ENCODE measurements at places on chromosomes 2 and 18.

DNA sequence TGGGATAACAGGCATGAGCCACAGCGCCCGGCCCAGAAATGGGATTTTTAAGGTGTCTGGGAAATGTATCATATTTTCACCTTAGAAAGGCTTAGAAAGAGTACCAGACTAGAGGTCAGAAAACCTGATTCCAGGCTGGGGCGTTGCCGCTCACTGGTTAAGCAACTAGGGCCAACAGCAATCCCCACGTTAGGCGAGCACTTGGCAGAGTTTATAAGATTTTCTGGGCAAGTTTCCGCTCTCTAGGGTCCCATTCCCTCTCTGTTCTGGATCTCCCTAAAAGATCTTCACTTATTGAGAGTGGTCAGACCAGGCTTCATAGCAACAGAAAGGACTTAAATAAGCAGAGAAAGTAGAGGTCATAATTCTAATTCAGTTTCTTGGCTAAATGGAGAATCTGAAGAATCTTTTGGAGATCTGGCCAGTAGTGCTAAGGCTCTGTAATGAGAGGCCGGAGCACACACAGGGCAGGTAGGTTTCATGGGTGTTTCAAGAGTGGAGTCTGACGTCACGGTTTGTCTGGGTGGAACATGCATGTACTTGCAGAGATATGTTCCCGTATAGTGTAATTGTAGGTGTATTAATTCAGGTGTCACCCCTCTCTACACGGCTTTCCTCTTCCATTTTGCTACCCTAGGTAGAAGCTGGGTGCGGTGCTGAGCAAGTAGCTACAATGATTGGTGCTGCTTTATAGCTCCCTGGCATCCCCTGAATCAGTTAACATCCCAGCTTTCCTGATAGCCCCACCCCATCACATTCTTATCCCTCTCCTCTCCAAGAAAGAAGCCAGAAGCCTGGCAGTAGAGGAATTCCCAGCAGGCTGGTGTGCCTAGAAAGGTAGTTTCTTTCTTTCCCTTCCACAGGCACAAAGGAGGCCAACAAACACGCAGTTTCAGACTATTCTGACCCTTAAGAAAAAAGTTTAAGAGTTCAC is 4.4 kb upstream of the SMAD7 start:
- DNase-seq: no peak

GRCh38 chr2:224264259-224264658 is 137.6 kb downstream of the FAM124B start:
- DNase-seq: no peak

GRCh38 chr18:64183665-64184064 is 34.8 kb upstream of the LINC00305 start:
- DNase-seq: no peak

DNA sequence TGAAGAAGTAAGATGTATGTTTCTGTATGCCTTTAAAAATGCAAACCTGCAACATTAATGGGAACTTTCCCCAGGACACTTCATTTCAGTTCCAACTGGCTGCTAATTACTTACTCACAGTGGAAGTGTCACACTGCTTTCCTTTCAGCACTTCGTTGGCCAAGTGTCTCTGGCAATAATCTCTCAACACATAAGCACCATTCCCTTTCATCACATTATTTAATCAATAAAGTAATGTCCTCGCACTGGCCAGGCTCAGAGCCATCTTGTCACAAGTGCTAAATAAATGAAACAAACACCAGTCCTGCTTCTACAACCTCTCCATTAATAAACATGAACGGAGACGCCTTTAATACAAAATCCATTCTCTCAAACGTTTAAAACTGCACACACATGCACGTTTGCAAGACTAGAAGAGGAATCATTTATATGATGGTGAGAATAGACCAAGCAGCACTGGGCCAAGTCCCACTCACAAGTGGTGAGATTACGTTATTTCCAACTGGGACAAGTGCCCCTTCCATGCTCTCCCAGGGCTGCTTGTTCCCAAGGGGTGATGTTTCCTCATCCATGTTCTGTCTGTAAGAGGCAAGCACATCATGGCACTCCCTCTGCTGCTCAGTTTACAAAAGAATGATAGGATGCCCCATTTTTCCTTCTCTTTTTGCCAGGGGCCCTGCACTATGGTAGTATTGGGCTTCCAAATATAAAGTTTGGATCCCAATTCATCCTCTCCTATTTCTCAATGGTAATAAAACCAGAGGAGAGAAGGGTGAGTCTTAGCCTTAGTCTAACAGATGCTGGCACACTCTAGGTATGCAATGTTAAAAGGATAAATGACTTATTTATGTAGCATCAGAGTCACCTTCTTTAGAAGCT is 56.8 kb upstream of the ETAA1 start:
- DNase-seq: no peak

GRCh38 chr2:135451966-135452365 is 79.1 kb downstream of the ZRANB3 start:
- no peak for DNase-seq

GRCh38 chr2:29802986-29803385 is 118.4 kb downstream of the ALK start:
- DNase-seq: no peak

GRCh38 chr2:19504400-19505198 is 146.2 kb upstream of the OSR1 start:
- DNase-seq: no peak

DNA sequence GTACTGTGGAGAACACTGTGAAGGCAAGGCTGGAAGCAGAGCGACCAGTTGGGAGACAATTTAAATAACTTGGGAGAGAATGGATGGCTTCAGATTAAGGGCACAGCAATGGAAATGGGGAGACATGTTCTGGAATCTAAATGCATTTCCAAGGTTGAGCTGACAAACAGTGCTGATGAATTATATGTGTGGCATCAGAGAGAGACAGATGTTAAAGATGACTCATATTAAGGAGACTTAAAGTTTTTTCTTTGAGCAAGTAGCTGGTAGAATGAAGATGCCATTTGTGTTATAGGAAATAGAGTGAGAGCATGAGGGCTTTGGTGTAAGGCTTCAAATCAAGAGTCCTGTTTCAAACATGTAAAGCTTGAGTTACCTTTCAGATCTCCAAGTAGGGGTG is 441.8 kb downstream of the SETBP1 start:
- DNase-seq: no peak

GRCh38 chr2:205117125-205117524 is 565.2 kb upstream of the NRP2 start:
- no peak for DNase-seq

GRCh38 chr2:152510621-152511020 is 175.6 kb downstream of the FMNL2 start:
- no peak for DNase-seq

DNA sequence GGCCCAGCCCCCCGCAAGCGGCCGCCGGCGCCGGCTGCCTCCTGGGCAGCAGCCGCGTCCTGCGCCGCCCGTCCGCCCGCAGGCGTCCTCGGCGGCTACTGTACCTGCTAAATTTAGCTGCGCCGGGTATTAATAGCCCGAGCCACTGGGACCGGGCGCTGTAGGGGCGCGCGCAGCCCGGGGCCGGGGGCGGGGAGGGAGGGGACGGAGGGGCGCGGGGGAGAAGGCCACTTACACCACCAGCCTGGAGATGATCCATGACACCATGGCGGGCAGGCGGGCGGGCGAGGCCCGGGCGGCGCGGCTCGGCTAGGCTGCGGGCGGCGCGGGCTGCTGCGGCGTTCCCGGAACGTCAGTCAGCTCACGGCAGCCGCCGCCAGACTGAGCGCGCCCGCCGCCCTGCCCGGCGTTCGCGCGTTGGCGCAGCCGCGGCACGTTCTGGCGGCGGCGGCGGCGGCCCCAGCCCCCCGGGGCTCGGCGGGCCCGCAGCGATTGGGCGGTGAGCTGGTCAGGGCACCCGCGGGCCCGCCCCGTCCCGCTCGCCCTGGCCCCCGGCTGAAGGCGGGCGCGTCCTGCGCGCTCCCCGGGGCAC is at the start of gene REEP1:
Gene REEP1, minus strand, starts transcription at position 383 of the 592 bp plus-strand sequence. Its CDS starts 116 bp downstream, at position 267.
- DNase-seq: no peak

DNA sequence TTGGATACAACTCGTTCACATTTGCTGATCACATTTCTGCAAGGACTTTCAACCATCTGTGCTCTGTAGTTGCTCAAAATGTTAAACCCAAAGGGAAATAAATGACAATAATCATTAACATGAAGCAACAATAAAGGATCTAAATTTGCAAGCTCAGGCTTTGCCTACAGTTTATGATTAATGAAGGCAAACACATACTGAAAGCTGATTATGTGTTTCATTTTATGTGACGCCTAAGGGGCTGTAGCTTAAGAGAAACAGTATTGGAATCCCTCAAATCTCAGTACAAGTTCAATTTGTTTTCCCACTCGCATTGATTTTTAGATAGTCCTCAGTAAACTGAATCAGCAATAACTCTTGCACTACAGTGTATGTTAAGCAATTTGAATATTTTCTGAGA is 160.3 kb upstream of the FSIP2 start:
- no peak for DNase-seq

DNA sequence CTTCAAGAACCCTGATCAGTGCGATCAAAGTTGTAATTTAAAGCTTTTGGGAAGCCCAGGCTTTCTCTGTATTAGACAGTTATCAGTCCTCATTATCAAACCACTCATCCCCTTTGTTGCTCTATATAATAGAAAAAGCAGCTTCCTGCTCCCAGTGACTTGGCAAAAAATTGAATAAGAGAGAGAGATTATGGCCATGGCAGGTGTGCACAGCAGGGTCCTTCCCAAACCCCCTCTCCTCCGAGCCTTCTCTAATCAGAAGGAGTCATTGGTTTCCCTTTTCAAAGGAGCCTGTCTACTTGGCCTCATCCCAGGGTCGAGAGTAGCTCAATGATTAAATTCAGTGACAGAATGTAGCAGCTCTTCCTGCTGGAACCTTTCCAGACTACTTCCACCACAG is 81.5 kb downstream of the SEMA4F start:
- DNase-seq: no peak

DNA sequence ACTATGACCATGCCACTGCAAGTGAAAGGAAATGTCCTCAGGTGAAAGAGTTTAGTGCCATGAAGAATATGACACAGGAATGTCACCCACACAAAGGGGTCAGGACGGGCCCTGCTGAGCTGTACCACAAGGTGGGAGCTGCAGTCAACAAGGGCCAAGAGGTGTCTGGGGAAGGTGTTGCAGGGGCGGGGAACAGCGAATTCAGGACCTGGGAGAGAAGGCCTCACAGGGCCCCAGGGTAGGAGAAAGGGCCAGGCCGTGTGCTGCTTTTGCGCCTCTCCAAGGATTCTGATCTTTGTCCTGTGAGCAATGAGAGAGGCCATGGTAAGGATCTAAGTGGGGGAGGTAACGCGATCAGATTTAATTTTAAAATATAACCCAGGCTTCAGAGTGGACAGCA is 23.6 kb downstream of the CYB5A start:
- DNase-seq: no peak

DNA sequence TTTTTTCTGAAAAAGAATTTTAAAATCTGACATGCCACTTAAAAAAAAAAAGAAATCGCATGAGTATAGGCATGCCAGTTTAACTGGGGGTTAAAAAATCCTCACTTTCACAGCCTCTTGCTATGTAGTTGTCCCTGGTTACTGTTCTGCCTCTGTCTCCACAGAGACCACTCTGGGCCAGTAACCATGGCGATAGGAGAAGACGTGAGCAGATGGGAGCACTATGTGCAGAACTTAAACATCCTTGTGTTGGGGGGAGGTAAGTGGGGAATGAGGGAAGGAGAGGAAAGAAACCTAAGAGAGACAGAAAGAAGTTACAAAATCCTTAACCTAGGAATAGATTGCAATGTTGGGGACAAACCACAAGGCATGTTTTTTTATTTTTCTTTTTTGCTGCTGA is 75.9 kb upstream of the CYRIA start:
- DNase-seq: no peak

- DNase-seq: no peak
Measured at GRCh38 chr18:71809711-71810110, 734.4 kb downstream of the CBLN2 start.

DNA sequence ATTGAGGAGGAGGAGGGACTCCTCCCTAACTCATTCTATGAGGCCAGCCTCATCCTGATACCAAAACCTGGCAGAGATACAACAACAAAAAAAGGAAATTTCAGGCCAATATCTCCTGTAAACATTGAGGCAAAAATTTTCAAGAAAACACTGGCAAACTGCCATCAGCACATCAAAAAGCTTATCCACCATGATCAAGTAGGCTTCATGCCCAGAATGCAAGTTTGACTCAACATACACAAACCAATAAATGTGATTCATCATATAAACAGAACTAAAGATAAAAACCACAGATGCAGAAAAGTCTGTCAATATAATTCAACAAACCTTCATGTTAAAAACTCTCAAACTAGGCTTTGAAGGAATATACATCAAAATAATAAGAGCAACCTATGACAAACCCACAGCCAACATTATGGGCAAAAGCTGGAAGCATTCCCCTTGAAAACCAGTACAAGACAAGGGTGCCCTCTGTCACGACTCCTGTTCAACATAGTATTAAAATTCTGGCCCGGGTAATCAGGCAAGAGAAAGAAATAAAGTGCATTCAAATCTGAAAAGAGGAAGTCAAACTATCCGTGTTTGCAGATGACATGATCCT is 1014.3 kb downstream of the CBLN2 start:
- DNase-seq: no peak

DNA sequence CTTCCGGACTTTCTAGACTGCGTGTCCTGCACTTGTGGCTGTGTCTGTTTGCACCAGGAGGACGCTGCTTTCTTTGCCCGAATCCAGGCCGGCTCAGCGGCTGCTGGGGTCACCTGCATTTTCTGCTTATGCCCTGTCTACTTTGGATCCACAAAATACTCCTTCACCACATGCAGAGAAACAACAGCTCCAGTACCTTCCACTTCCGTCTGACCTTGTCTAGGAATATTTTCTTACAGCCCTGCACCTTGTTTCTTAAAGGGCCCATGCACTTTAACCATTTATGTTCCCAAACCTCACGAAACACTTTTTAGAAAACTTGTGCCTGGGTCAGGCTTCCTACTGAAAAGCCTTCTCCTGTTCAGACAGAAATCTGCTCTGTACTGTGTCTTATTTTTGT is 129.4 kb upstream of the NCK2 start:
- no peak for DNase-seq

DNA sequence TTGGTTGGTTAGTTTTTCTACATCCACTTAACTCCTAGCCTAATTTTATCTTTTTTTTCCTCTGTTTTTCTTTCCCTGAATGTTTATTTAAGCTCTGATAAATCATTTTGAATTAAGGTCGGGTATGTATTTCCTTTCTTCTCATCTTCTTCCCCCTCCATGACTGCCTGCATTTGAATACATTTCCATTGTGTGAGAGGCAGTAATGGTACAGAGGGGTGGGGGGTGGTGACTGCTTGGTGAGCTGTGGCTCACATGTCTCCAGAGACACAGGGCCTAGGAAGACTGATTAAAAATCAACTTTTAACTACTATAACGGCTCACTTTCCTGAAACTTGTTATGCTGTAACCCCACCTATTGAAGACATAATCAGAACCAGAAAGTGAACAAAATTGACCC is 58.0 kb downstream of the NEDD4L start:
- DNase-seq: no peak

DNA sequence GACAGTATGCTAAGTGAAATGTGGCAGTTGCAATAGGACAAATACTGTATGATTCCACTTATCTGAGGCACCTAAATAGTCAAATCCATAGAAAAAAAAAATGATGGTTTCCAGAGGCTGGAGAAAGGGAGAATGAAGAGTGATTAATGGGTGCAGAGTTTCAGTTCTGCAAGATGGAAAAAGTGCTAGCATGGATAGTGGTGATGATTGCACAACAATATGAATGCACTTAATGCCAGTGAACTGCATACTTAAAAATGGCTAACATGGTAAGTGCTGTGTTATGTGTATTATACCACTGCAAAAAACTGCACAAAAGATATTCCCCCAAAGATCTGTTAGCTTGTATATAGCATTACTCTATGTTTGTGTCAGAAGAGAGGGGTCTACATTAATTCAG is 185.4 kb downstream of the INHBB start:
- DNase-seq: no peak

All from stimulated activated CD4-positive, alpha-beta T cell treated with anti-CD3 and anti-CD28 coated beads, TNF-alpha, amount 100 ng/mL, for 24 hours (primary cell).